ENCODE measurements at places on chromosomes 13 and 19. TPM values are rescaled to one million over a fixed set of nuclear protein-coding genes. Genes with fewer than 3 reads are reported as not detected.
A peak's percentile ranks its signal among the peaks of the same experiment; 100 is the strongest.

RNF225 gene
- 0.45 TPM for total RNA-seq

DNA sequence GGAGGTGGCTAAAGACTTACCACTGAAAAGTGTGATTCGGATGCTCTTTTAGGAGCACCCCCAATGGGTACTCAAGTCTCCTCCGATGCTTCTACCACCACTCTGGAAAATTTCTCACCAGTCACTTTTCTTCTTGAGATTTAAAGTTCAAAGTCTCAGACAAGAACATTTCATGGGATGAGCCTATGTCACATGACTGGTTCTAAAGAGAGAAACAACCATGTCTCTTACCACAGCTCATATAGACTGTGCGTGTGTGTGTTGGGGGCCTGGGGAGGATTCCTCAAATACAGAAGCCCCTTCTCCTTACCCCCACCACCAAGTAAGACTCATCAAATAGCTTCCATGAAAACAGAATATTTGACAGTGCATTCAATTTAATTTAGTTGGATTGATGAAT is 181.7 kb upstream of the MIR17HG start:
- no peaks in the 10 kb centered on the region for H3K4me1 ChIP-seq
- H3K27me3 ChIP-seq: peaks cover 2% of the 10 kb centered on the region
- no peak overlapping the region for H3K4me3 ChIP-seq

DNA sequence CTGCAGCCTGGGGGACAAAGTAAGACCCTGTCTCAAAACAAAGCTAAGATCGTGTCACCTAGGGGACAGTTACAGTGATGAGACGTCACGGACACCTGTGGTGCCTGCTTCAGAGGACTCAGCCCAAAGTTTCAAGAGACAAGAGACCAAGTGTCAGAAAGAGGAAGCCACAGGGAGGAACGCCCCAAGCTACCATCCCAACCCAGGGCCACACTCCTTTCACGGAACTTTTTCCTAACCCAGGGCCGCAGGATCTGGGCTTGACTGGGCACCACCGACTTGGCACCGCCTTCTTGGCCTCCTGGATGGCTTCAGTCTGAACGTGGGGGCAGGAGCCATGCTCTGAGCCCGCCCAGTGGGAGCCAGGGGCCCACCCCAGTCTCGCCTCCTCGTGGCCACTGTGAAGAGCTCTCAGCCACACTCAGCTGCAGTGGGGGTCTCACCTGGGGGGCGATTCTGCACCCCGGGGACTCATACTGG is 8.5 kb downstream of the MOB3A start:
- DNase-seq: peak; percentile 53
- H3K4me1 ChIP-seq: peaks cover 60% of the 10 kb centered on the region
- peaks cover 57% of the 10 kb centered on the region for H3K36me3 ChIP-seq

DNA sequence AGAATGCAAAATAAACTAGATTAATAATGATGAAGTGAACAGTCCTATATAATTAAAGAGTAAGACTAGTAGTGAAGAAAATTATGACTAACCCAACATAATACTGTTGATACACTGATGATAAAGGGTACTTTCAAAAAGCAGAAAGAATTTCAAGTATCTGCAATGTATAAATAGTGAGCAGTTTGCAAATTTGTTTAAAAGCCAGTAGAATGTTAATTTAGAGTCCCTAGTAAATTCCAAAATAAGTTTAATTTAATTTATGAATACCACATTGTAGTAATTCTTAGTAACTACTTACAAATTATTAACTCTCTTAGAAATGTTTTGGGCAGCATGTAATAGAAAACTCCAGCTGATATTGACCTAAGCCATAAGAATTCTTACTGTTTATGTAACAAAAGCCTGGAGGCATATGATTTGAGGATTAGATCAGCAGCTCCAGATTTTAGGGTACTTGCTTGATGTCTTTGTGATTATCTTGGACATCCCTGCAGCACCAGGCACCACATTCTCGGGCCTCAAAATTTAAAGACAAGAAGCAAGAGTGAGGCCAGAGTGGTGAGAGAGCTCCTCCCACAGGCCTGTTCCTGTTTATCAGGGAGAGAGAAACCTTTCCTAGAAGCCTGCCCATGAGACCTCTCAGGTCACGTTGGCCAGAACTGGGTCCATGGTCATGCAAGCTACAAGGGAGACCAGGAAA is 67.6 kb upstream of the TDRD3 start:
- no peaks in the 10 kb centered on the region for H3K36me3 ChIP-seq
- no peak overlapping the region for H3K27ac ChIP-seq
- no peak overlapping the region for H3K4me3 ChIP-seq
- peaks cover 13% of the 10 kb centered on the region for H3K27me3 ChIP-seq

GRCh38 chr13:113630296-113630695 is 27.7 kb downstream of the ATP4B start:
- no peak overlapping the region for H3K27ac ChIP-seq
- H3K27me3 ChIP-seq: no peaks in the 10 kb centered on the region
- H3K4me3 ChIP-seq: no peak overlapping the region

- H3K4me3 ChIP-seq: no peak overlapping the region
- H3K4me1 ChIP-seq: no peaks in the 10 kb centered on the region
- peaks cover 17% of the 10 kb centered on the region for H3K36me3 ChIP-seq
- no peak overlapping the region for H3K27ac ChIP-seq
Measured at GRCh38 chr13:113963376-113963775, 10.5 kb downstream of the C13orf46 start.

DNA sequence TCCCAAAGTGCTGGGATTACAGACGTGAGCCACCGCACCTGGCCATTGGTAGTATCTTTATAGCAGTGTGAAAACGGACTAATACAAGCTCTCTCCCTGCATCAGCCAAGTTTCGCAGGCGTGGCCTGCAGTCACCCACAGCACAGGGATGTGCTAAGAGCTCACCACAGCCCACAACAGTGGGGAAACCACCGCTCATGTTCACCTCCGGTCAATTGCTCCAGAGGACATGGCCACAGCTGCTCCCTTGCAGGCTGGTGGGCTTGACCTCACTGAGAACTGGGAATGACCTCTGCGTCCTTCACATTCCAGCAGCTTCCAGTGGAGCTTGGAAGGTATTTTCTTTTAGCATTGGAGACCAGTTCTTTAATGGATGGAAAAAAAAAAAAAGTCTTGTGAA is 156.4 kb downstream of the KCTD15 start:
- H3K36me3 ChIP-seq: no peaks in the 10 kb centered on the region
- no peaks in the 10 kb centered on the region for H3K4me1 ChIP-seq
- H3K27ac ChIP-seq: no peak overlapping the region
- no peak for DNase-seq

DNA sequence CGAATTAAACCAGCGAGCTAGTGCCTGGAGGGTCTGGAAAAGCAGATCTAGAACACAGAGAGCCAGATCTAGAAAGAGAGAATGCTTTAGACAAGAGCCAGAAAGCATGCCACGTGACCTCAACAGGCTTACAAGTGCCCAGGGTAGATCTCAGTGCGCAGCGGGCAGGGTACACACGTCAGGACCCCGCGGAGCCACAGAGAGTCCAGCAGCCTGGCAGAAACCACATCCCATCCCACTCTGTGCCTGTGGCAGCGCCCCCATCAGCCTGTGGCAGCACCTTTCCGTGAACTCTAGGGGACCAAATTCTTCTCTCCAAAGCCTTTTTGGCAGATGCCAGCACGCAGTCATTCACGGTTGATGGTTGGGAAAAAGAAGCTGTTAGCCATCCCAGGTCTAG is 5.9 kb downstream of the ARHGEF1 start:
- DNase-seq: no peak
- H3K27me3 ChIP-seq: no peaks in the 10 kb centered on the region
- peak overlapping the region; percentile 93 for H3K27ac ChIP-seq
- H3K4me1 ChIP-seq: peaks cover 61% of the 10 kb centered on the region

ZNF433 gene
- total RNA-seq: not detected

DNA sequence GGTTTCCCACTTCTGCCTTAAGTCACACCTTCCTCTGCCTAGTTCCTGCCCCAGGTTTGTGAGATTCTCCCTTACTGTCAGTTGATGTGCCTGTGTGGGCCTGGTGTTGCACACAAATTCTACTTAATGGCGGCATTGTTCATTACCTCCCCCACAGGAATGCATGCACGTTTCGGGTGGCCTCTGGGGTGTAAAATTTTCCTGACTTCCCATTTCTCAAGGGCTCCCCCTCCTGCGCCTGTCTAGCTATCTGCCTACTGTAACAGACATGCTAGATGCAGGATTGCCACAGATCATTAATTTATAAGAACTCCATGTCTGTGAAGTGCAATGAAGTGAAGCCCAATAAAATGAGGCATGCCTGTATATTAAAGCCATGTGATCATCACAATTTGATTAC is 1466.3 kb downstream of the PCDH9 start:
- no peaks in the 10 kb centered on the region for H3K36me3 ChIP-seq
- no peaks in the 10 kb centered on the region for H3K27me3 ChIP-seq
- no peak for DNase-seq
- no peak overlapping the region for H3K4me3 ChIP-seq
- H3K27ac ChIP-seq: no peak overlapping the region
- no peaks in the 10 kb centered on the region for H3K4me1 ChIP-seq

DNA sequence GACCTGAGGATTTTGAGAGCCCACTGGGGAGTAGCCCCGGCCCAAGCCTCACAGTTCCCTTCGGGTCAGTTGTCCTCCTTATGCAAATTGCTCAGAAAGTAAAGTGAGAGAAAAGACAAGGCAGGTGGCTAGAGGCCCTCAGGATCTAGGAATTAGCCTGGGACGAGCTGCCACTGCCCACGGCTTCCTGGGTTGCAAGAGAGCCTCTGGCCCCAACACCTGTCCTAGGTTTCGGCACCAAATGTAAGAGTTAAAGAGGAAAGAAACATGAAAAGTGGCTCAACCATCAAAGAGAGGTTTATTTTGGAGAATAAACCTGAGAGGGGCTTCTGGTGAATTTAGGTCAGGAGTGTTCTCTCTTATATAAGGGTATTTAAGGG is 25.6 kb downstream of the TMEM255B start:
- H3K27ac ChIP-seq: no peak overlapping the region
- peaks cover 21% of the 10 kb centered on the region for H3K27me3 ChIP-seq
- no peak for DNase-seq
- no peak overlapping the region for H3K4me3 ChIP-seq

DNA sequence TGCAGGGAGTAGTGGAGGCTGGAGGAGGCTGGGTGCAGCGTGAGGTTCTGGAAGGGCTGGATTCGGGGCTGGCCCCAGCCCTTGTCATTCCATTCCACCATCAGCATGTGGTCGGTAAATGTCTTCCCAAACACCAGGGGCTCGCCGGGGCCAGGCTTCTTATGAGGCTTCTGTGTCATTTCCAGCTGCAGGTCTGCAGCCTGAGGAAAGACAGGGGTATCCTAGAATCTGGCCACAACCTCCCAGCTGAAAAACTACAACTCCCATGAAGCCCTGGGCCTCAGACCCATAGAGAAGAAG is 4.4 kb downstream of the BCAT2 start:
- no peak overlapping the region for H3K27ac ChIP-seq
- peaks cover 25% of the 10 kb centered on the region for H3K4me1 ChIP-seq
- DNase-seq: peak; percentile 62
- no peak overlapping the region for H3K4me3 ChIP-seq
- no peaks in the 10 kb centered on the region for H3K36me3 ChIP-seq

- peak; percentile 32 for DNase-seq
- peaks cover 26% of the 10 kb centered on the region for H3K4me1 ChIP-seq
- peak overlapping the region; percentile 93 for H3K4me3 ChIP-seq
- H3K27ac ChIP-seq: peak overlapping the region; percentile 79
- no peaks in the 10 kb centered on the region for H3K27me3 ChIP-seq
Measured at GRCh38 chr19:18520848-18521691, 800 bp downstream of the ELL start.

- H3K27me3 ChIP-seq: peaks cover 29% of the 10 kb centered on the region
- no peaks in the 10 kb centered on the region for H3K36me3 ChIP-seq
- no peak overlapping the region for H3K27ac ChIP-seq
- H3K4me3 ChIP-seq: no peak overlapping the region
- DNase-seq: no peak
Measured at GRCh38 chr13:46520166-46520565, 32.8 kb upstream of the LRCH1 start.

RAB8A gene
- 147 TPM for total RNA-seq

ATP7B gene
- 0.88 TPM for total RNA-seq

GJB6 gene
- 6.0 TPM for total RNA-seq

GRCh38 chr13:48156466-48156865 is 61.6 kb upstream of the MED4 start:
- DNase-seq: peak; percentile 75
- H3K4me1 ChIP-seq: peaks cover 58% of the 10 kb centered on the region
- peak overlapping the region; percentile 40 for H3K4me3 ChIP-seq

IZUMO4 gene
- 10.3 TPM for total RNA-seq

DNA sequence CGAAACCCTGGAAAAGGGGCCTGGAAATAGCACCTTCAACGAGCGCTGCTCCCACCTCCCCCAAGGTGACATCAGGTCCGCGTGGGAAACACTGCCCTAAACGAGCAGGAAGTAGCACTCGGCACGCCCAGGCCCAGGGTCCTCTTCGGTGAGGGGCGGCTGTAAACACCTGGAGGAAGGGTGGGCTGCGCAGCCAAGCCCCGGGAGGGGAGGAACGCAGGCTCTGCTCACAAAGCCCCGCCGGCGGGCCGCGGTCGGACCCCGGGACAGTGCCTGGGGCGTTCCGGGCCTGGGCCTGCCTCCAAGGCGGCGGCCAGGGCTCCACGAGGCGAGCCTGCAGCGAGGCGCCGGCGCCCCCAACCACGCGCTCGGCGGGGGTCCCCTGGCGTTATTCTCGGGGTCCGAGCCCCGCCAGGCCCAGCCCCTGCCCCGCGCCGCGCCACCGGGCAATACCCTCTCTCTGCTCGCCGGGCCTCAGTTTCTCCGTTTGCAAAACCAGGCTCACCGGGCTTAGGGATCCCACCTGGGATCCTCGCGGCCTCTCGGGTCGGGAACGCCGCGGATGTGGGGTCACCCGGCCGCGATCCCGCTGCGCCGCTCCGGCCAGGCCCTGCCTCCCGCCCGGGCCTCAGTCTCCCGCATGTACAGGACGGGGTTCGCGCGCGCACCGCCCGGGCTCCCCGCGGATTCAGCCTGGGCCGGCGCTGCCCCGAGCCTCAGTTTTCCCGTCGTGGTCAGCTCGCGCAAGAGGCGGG is 630 bp downstream of the RNF126 start:
- peak overlapping the region; percentile 99 for H3K4me3 ChIP-seq
- no peaks in the 10 kb centered on the region for H3K27me3 ChIP-seq
- peaks cover 22% of the 10 kb centered on the region for H3K36me3 ChIP-seq
- peak overlapping the region; percentile 98 for H3K27ac ChIP-seq

MIA gene
- not detected for total RNA-seq

CSNK1G2 gene
- total RNA-seq: 130 TPM

SLITRK1 gene
- not detected for total RNA-seq

GRCh38 chr19:5406816-5407215 is 48.4 kb upstream of the ZNRF4 start:
- no peak for DNase-seq
- no peak overlapping the region for H3K4me3 ChIP-seq
- no peak overlapping the region for H3K27ac ChIP-seq
- no peaks in the 10 kb centered on the region for H3K27me3 ChIP-seq
- no peaks in the 10 kb centered on the region for H3K36me3 ChIP-seq

- H3K36me3 ChIP-seq: peaks cover 44% of the 10 kb centered on the region
- H3K4me3 ChIP-seq: no peak overlapping the region
- peaks cover 15% of the 10 kb centered on the region for H3K27me3 ChIP-seq
- H3K4me1 ChIP-seq: no peaks in the 10 kb centered on the region
- DNase-seq: no peak
- no peak overlapping the region for H3K27ac ChIP-seq
Measured at GRCh38 chr13:98791611-98792010, 39.1 kb upstream of the SLC15A1 start.

- peak overlapping the region; percentile 35 for H3K27ac ChIP-seq
- no peak overlapping the region for H3K4me3 ChIP-seq
- H3K27me3 ChIP-seq: no peaks in the 10 kb centered on the region
- DNase-seq: no peak
- peaks cover 54% of the 10 kb centered on the region for H3K36me3 ChIP-seq
- peaks cover 43% of the 10 kb centered on the region for H3K4me1 ChIP-seq
Measured at GRCh38 chr19:7542556-7543348, 7.2 kb downstream of the PNPLA6 start.

Measured in activated CD4-positive, alpha-beta memory T cell treated with anti-CD3 and anti-CD28 coated beads, Interleukin-2, amount 10 ng/mL, durations not matched to agents 7 days and 5 days (primary cell).